Thoracic aorta (tissue), 2 donors: ENCODE measurements at places on chromosomes 5 and 9.

GRCh38 chr5:151615431-151615830, 24.3 kb upstream of the FAT2 start:
- no peaks in the 10 kb centered on the region for H3K4me1 ChIP-seq
- no peak overlapping the region for H3K4me3 ChIP-seq
- no peaks in the 10 kb centered on the region for H3K36me3 ChIP-seq
- no peak overlapping the region for H3K27ac ChIP-seq

GRCh38 chr5:88756953-88757352, 126.0 kb downstream of the MEF2C start:
- H3K27ac ChIP-seq, result no peak overlapping the region
- DNase-seq, result no peak
- H3K4me1 ChIP-seq, result peaks cover 15% of the 10 kb centered on the region
- H3K27me3 ChIP-seq, result no peaks in the 10 kb centered on the region
- H3K4me3 ChIP-seq, result no peak overlapping the region
- H3K36me3 ChIP-seq, result peaks cover 4% of the 10 kb centered on the region

GRCh38 chr5:1640421-1640881, 116.7 kb upstream of the LPCAT1 start:
- H3K4me1 ChIP-seq, result peaks cover 3% of the 10 kb centered on the region
- DNase-seq, result no peak
- H3K4me3 ChIP-seq, result no peak overlapping the region
- H3K27me3 ChIP-seq, result no peaks in the 10 kb centered on the region
- H3K27ac ChIP-seq, result no peak overlapping the region

DNA sequence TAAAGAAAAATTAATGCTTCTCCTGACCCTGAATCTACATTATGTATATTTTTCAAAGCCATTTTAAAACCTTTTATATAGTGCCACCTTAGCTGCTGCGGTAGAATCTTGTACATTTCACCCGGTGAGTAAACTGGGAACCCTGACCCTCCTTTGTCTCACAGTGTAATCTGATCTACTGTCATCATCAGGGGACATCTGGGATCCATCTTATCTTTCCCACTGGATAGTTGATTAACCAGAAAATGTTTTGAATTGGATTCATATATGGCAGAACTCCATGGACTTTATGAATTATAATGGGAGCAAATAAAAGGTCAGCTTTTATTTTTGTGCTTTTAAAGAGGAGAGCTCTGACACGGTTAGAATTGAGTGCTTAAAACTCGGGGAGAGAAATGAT, 95.0 kb downstream of the ADAMTSL1 start:
- no peaks in the 10 kb centered on the region for H3K27me3 ChIP-seq
- H3K36me3 ChIP-seq, result no peaks in the 10 kb centered on the region
- no peak for DNase-seq
- H3K27ac ChIP-seq, result no peak overlapping the region

DNA sequence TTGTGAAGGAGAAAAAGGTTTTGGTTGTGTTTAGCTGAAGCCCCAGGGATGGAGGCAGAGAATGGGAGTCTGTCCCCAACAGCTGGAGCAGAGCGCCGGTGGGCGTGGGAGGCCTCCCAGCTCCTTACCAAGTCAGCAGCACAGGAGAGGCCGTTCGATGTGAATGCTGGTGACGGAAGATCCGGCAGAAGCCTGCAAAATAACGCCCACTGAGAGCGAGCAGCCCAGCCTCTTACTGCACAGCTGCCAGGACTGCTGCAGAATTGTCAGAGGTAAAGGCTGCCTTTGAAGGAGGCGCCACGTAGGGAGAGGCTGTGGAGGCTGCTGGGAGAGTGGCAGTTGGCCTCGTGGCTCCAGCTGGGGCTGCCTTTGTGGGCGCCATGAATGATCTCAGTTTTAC, 26.2 kb downstream of the ANGPTL2 start:
- DNase-seq, result no peak
- H3K4me3 ChIP-seq, result no peak overlapping the region
- peaks cover 19% of the 10 kb centered on the region for H3K4me1 ChIP-seq
- no peaks in the 10 kb centered on the region for H3K36me3 ChIP-seq
- H3K27ac ChIP-seq, result no peak overlapping the region
